Caco-2 (cell line): ENCODE measurements at places on chromosomes 4 and X. TPM values are rescaled to one million over a fixed set of nuclear protein-coding genes. Genes with fewer than 3 reads are reported as not detected.

Gene FHDC1
- 1.4 and 1.5 TPM in 2 replicates for total RNA-seq

Gene FBXL5
- 29.1 and 32.7 TPM in 2 replicates for total RNA-seq

Gene GUCY1A1
- total RNA-seq = not detected in 2 replicates

Gene AREG
- total RNA-seq = 146 and 162 TPM in 2 replicates

Gene SPANXN3
- not detected in 2 replicates for total RNA-seq

Gene PNMA6F
- not detected in 2 replicates for total RNA-seq

Gene RHOXF1
- not detected in 2 replicates for total RNA-seq

DNA sequence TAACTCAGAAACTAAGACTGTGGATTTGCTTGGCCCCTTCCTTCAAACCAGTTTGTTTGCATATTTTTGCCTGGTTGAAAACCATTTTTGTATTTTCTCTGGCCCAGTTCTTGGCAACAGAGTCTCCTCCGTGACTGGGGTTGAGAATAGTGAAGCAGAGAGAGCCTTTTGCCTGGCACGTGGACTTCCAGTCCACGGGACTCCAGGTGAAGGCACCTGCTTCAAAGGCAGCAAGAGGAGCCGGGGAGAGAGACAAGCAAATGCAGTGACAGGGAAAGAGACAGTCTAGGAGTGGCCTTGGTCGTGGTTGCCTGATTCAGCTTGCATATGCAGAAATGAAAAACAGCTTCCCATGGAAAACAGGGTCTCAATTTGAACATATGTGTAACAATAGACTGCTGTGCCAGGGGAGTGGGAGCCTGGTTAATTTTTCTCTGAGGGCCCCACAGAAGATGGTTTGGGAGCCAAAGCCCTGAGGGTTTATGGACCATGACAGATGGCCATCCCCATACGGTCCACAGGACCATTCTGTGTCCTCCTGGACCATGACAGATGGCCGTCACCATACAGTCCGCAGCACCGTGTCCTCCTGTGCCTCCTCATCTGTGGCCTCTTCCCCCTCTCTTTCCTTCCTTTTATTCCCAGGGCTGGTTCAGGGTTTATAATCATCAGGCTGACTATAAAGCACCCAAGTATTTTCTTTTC is 272.2 kb upstream of the RASGEF1B start:
- H3K4me1 ChIP-seq = peaks cover 7% of the 10 kb centered on the region
- no peaks in the 10 kb centered on the region for H3K27me3 ChIP-seq
- DNase-seq = no peak
- no peak overlapping the region for H3K4me3 ChIP-seq
- H3K27ac ChIP-seq = peak overlapping the region; percentile 40

- no peaks in the 10 kb centered on the region for H3K27me3 ChIP-seq
- no peaks in the 10 kb centered on the region for H3K36me3 ChIP-seq
- H3K4me1 ChIP-seq = no peaks in the 10 kb centered on the region
- no peak overlapping the region for H3K4me3 ChIP-seq
- H3K27ac ChIP-seq = no peak overlapping the region
These were observed 230.1 kb upstream of the FAT1 start for GRCh38 chr4:186953599-186954260.

DNA sequence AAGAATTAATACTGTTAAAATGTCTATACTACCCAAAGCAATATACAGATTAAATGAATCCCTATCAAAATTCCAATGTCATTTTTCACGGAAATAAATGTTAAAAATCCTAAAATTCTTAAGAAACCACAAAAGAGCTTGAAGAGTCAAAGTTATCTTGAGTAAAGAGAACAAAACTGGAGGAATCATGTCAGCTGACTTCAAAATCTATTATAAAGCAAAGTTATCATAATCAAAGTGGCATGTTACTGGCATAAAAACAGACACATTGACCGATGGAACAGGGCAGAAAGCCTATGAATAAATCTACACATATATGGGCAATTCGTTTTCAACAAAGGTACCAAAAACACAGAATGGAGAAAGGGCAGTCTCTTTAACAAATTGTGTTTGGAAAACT is 579.0 kb downstream of the INPP4B start:
- DNase-seq = no peak
- no peaks in the 10 kb centered on the region; the same call in 1 of the 2 replicates for H3K4me1 ChIP-seq
- H3K36me3 ChIP-seq = no peaks in the 10 kb centered on the region
- no peaks in the 10 kb centered on the region for H3K27me3 ChIP-seq
- H3K27ac ChIP-seq = no peak overlapping the region

GRCh38 chrX:1938190-1938589 is 323.3 kb downstream of the ASMT start:
- H3K4me1 ChIP-seq = no peaks in the 10 kb centered on the region
- H3K36me3 ChIP-seq = no peaks in the 10 kb centered on the region
- H3K27ac ChIP-seq = no peak overlapping the region
- H3K4me3 ChIP-seq = no peak overlapping the region
- DNase-seq = no peak
- no peaks in the 10 kb centered on the region for H3K27me3 ChIP-seq

DNA sequence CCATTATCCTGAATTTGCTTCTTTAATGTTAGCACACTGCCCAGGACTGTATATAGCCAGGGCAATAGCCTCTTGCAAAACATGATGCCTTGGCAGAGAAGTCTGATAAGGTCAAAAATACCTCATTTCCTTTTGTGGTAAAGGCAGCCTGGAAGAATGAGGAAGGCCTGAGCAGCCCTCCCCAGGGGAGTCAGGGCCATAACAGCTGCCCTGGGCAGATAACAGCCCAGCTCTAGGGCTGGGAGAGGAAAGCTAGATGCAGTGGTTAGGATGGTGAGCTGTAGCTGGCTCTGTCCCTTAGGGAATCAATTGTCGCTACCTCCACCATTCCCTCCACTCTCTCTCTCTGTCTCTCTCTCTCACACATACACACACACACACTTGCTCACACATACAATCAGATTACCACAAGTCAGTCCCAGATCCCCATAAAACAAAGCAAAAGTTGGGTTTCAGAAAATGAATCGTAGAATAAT is 29.2 kb downstream of the EFHC2 start:
- H3K27ac ChIP-seq = no peak overlapping the region
- no peaks in the 10 kb centered on the region for H3K27me3 ChIP-seq
- no peak overlapping the region for H3K4me3 ChIP-seq
- no peaks in the 10 kb centered on the region for H3K4me1 ChIP-seq

GRCh38 chr4:80233390-80233789 is 33.1 kb upstream of the FGF5 start:
- H3K36me3 ChIP-seq = no peaks in the 10 kb centered on the region
- no peak for DNase-seq
- no peaks in the 10 kb centered on the region for H3K4me1 ChIP-seq
- H3K27ac ChIP-seq = no peak overlapping the region

DNA sequence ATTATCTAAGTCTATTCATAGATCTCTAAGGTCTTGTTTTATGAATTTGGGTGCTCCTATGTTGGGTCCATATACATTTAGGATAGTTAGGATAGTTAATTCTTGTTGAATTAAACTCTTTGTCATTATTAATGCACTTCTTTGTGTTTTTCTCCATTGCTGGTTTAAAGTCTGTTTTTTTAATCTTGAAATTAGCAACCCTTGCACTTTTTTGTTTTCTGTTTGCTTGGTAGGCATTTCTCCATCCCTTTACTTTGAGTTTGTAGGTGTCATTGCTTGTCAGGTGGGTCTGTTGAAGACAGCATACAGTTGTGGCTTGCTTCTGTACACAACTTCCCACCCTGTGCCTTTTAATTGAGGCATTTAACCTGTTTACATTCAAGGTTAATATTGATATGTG is 434.8 kb downstream of the OPHN1 start:
- no peak overlapping the region for H3K4me3 ChIP-seq
- no peak for DNase-seq
- H3K4me1 ChIP-seq = no peaks in the 10 kb centered on the region
- no peaks in the 10 kb centered on the region for H3K27me3 ChIP-seq
- no peaks in the 10 kb centered on the region for H3K36me3 ChIP-seq
- H3K27ac ChIP-seq = no peak overlapping the region

GRCh38 chrX:123884809-123885408 is 25.1 kb downstream of the XIAP start:
- DNase-seq = peak; percentile 60
- H3K4me1 ChIP-seq = no peaks in the 10 kb centered on the region
- H3K27me3 ChIP-seq = no peaks in the 10 kb centered on the region

- DNase-seq = no peak
- H3K4me1 ChIP-seq = peaks cover 6% of the 10 kb centered on the region; the same call in 1 of the 2 replicates
- no peak overlapping the region for H3K27ac ChIP-seq
- no peaks in the 10 kb centered on the region for H3K36me3 ChIP-seq
- no peaks in the 10 kb centered on the region for H3K27me3 ChIP-seq
- no peak overlapping the region for H3K4me3 ChIP-seq
These were observed 212.2 kb upstream of the CENPE start for GRCh38 chr4:103410386-103410785.

GRCh38 chr4:46390355-46391058 is 579 bp upstream of the GABRA2 start:
- H3K27ac ChIP-seq = no peak overlapping the region
- H3K36me3 ChIP-seq = no peaks in the 10 kb centered on the region
- peak overlapping the region; percentile 30 for H3K4me3 ChIP-seq
- H3K27me3 ChIP-seq = peaks cover 1% of the 10 kb centered on the region; the same call in 1 of the 2 replicates

DNA sequence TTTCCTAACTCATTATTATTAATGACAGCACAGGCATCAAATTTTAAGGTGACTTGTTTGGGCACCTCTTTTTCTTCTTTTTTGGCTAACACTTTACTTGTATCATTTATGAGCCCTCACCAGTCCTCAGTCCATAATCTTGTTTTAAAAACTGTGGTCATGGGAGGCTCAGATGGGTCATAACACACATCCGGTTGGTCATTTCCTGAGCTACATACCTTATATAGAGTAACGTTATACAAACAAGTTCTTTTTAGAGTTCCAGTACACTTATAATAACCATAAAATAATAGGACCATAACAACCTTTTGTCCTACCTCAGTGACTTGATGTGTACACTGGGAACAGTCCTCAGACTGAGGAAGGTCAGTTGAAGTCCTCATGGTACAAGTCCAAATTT is 21.1 kb upstream of the PLS3 start:
- H3K4me1 ChIP-seq = no peaks in the 10 kb centered on the region
- no peaks in the 10 kb centered on the region for H3K27me3 ChIP-seq
- H3K27ac ChIP-seq = no peak overlapping the region

- peak within 1 kb of the TSS; percentile 42 for H3K4me3 ChIP-seq
- no peak for DNase-seq
- no peaks in the 10 kb centered on the region for H3K27me3 ChIP-seq
- H3K27ac ChIP-seq = no peak within 1 kb of the TSS
- H3K36me3 ChIP-seq = no peaks in the 10 kb centered on the region
These were observed at the start of gene SHROOM4 for GRCh38 chrX:50813843-50814661. Gene SHROOM4 (minus strand): TSS chrX:50814194. CDS start chrX:50814018, 176 bp downstream.

GRCh38 chr4:104465201-104465600 is 29.5 kb downstream of the CXXC4 start:
- H3K27ac ChIP-seq = no peak overlapping the region
- no peak for DNase-seq
- no peaks in the 10 kb centered on the region for H3K27me3 ChIP-seq
- H3K36me3 ChIP-seq = no peaks in the 10 kb centered on the region

- peak; percentile 37 for DNase-seq
- H3K4me1 ChIP-seq = no peaks in the 10 kb centered on the region
- H3K27me3 ChIP-seq = no peaks in the 10 kb centered on the region
- peak overlapping the region; percentile 51 for H3K4me3 ChIP-seq
- no peaks in the 10 kb centered on the region for H3K36me3 ChIP-seq
These were observed 645 bp downstream of the APLN start for GRCh38 chrX:129653971-129654651.

GRCh38 chrX:25219480-25219879 is 203.7 kb upstream of the ARX start:
- no peaks in the 10 kb centered on the region for H3K36me3 ChIP-seq
- H3K4me3 ChIP-seq = no peak overlapping the region
- no peak for DNase-seq
- H3K27ac ChIP-seq = no peak overlapping the region
- no peaks in the 10 kb centered on the region for H3K4me1 ChIP-seq

- no peak overlapping the region for H3K4me3 ChIP-seq
- no peak overlapping the region for H3K27ac ChIP-seq
- H3K27me3 ChIP-seq = no peaks in the 10 kb centered on the region
- H3K36me3 ChIP-seq = no peaks in the 10 kb centered on the region
- no peak for DNase-seq
These were observed 56.9 kb upstream of the ADRA2C start for GRCh38 chr4:3709061-3709845.

DNA sequence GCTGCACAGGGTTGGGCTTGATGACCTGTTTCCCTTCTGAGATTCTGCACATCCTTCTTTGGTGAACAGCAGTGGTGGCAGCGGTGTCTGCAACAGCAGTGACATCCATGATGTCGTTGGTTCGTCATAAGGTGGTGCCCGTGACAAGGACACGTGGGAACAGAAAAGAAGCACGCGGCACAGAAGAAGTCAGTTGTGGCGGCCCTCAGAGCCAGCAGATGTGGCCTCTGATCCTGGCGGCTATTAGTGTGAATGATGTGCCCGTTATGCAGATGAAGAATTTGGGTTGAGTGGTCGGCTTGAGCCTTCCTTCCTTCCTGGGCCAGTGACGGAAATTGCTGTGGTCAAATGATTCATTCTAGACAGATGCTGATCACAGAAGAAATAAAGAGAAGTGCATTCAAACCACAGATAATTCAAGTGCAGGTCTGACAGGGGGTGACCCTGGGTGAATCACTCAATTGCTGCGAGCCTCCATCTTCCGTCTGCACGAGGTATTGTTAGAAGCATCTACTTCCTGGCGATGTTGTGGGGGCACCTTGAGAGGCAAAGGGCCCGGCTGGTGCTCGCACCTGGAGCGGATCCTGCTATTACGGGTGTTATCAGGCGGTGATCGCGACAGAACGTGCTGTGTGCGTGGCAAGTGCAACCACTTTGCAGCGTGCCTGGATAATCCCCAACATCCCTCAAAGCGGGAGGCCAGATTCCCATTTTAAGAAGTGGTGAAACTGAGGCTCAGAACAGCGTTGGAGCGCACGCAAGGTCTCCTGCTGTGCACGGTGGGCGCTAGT is 215.2 kb upstream of the PSAPL1 start:
- H3K27me3 ChIP-seq = no peaks in the 10 kb centered on the region
- peaks cover 11% of the 10 kb centered on the region; the same call in 1 of the 2 replicates for H3K4me1 ChIP-seq
- H3K27ac ChIP-seq = no peak overlapping the region
- H3K36me3 ChIP-seq = no peaks in the 10 kb centered on the region
- DNase-seq = no peak
- H3K4me3 ChIP-seq = no peak overlapping the region
